ENCODE measurements at places on chromosomes 4 and X.

DNA sequence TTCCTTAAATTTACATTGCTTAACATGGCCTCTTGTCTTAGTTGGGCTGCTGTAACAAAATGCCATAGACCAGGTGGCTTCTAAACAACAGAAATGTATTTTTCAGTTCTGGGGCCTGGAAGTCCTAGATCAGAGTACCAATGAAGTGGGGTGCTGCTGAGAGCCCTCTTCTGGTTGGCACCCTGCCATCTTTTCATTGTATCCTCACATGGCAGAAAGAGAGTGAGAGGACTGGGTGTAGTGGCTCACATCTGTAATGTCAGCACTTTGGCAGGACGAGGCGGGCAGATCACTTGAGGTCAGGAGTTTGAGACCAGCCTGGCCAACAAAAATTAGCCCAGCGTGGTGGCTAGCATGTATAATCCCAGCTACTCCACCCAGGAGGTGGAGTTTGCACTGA is 12.0 kb upstream of the KLB start:
- no peak for DNase-seq

- DNase-seq = no peak
Observed at GRCh38 chr4:95515589-95515988, 33.2 kb downstream of the UNC5C start.

- DNase-seq = no peak
Observed at GRCh38 chr4:74368596-74368995, 3.7 kb downstream of the EREG start.

- DNase-seq = no peak
Observed at GRCh38 chr4:184163813-184164212, 53.9 kb downstream of the ENPP6 start.

GRCh38 chr4:136476753-136477152 is 1055.5 kb downstream of the PCDH18 start:
- DNase-seq = no peak

GRCh38 chrX:94831364-94831763 is 1157.4 kb downstream of the FAM133A start:
- DNase-seq = no peak

DNA sequence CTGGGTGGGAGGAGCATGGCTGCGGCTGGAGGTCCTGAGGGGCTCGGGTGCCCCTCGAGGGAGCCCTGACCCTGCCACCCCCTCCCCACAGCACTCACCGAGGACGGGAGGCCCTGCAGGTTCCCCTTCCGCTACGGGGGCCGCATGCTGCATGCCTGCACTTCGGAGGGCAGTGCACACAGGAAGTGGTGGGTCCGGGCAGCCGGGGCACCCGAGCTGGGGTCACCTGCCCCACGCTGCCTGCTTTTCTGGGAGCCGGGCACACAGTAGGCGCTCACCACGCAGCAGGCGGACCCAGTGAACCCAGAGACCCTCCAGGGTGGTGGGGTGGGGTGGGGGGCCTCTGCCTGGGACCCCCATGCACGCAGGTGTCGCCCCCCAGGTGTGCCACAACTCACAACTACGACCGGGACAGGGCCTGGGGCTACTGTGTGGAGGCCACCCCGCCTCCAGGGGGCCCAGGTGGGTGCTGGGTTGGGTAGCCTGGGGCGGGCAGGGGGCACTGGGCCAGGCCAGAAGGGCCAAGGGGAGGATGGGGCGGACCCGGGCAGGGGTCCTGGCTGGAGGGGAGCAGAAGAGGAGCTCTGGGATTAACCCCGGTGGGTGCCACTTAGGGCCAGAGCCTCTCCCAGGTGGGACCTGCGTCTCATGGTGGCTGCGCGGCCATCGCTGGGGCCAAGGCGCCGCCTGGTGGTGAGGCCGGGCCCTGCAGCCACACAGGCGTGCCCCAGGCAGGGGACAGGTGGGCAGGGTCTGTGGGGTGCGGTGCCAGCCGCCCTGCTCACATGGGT is 1.4 kb downstream of the HGFAC start:
- DNase-seq = peak; percentile 66

- no peak for DNase-seq
Observed at GRCh38 chr4:147788791-147789190, 56.9 kb downstream of the ARHGAP10 start.

- DNase-seq = no peak
Observed at GRCh38 chr4:133596459-133596858, 447.4 kb downstream of the PCDH10 start.

DNA sequence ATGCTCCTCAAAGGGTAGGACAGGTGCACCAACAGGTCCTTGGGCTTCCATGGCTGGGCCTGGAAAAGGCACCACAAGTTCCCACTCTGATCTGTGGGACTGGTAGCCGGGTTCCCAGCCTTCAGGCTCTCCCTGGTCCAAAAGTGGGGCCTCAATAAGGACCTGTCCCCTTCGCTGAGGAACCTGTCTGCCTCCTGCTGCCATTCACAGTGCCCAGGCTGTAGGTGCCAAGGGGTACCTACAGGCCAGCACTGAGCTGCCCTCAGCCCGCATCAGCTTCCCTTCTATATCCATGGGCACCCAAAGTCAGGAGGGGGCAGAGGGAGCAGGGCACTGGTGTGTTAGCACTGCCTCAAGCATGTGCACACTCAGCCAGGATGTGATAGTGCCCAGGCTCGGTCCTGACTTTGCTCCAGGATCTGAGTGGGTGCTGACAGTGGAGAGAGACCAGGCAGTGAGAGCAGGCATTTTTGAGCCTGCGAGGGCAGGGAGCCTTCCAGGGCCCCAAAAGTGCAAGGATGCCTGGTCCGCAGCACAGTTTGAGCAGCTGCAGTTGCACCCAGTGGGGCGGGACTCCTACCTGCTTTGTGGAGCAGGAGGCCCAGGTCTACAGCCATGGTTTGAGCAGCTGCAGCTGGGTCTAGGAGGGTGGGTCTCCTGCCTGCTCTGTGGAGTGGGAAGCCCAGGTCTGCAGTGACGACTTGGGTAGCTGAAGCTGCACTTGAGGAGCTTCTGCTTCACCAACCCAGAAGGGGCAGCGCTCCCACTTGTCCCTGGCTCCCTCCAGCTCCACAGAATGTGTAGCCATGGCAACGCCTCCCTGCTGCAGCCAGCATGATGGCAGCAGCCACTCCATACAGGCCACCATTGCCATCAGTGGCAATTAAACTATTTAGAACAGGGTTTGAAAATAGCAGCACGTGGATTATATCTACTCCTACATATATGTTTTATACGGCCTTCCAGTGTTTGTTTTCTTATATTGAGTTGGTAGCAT is 376.4 kb downstream of the KCTD8 start:
- no peak for DNase-seq

DNA sequence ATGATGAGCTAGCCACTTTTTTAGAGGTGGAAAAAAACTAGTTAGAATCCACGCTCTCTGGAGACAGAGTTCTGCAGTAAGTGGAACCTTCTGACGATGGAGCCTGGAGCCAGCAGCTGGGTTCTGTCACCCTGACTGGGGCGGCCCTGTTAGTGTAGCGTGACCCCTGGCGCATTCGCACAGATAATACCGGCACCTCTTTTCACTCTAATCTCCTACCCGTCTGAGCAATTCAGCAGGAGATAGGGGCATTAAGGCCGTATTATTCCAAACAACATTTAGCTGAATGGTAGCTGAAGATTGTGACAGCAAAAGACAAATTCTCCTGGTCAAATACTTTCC is 292.6 kb downstream of the FBXO8 start:
- no peak for DNase-seq

GRCh38 chr4:139817657-139818452 is 152.2 kb downstream of the MGST2 start:
- no peak for DNase-seq

- no peak for DNase-seq
Observed at GRCh38 chr4:74016068-74016467, 17.6 kb upstream of the CXCL5 start.

- DNase-seq = no peak
Observed at GRCh38 chr4:158314756-158315487, 104.6 kb downstream of the TMEM144 start.

DNA sequence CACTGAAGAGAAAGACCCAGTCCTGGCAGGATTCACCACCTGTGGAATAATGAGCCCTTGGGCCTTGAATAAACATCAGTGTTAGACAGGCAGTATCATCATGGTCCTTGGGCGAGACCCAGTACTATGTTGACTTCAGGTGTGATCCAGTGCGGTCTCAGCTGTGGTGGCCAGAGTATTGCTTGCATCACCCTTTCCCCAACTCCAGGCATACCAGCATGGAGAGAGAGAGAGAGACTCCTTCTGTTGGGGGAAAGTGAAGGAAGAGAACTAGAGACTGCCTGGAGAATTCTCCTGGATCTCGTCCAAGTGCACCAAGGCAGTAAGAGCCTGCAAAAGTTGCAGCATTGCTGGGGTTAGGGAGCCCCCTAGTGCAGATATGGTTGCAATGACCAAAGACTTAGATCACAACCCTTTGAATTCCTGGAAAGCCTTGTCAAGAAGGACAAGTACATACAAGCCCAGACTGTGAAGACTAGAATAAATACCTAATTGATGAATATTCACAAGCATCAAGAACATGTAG is 61.1 kb upstream of the VAMP7 start:
- DNase-seq = peak; percentile 38

- no peak for DNase-seq
Observed at GRCh38 chr4:95949808-95950207, 109.9 kb downstream of the PDHA2 start.

DNA sequence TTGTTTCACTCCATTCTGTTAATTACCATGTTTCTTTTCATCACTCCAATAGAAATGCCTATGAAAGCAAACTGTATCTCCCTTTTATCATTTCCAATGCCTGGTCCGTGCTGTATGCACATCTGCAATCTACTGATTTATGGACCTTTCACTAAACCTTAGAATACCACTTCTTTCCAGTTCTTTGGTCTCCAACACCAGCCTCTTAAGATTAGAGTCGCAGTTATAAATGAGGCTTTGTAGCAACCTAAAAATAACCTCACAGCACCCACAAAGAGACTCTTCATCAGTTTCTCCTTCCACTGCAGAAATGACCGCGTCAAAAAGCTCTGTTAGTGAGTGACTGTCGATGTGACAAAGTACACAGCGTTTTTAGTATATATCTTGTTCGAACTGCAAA is 282.6 kb downstream of the ADGRA3 start:
- no peak for DNase-seq

- no peak for DNase-seq
Observed at GRCh38 chr4:101289306-101289705, 58.0 kb downstream of the PPP3CA start.

DNA sequence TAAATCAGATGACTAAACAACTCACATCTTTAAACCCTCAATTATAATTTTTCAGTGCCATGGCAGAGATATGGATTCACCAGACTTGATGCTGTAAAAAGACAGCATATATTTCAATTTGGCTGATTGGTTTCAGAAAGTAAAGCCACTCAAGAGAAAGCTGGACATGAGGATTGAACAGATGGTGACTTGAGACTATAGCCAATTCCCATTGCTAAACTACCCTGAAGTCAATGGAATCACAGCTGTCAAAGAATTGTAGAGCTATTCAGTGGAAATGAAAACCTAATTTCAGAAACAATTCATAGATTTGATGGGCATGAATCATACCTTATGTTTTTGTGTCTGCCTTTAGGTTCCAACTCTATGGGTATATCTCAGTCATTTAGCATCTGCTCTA is 510.6 kb upstream of the BOD1L1 start:
- no peak for DNase-seq

- no peak for DNase-seq
Observed at GRCh38 chr4:137905930-137906329, 336.2 kb downstream of the SLC7A11 start.

GRCh38 chr4:184250795-184251669 is 33.4 kb upstream of the ENPP6 start:
- no peak for DNase-seq

DNA sequence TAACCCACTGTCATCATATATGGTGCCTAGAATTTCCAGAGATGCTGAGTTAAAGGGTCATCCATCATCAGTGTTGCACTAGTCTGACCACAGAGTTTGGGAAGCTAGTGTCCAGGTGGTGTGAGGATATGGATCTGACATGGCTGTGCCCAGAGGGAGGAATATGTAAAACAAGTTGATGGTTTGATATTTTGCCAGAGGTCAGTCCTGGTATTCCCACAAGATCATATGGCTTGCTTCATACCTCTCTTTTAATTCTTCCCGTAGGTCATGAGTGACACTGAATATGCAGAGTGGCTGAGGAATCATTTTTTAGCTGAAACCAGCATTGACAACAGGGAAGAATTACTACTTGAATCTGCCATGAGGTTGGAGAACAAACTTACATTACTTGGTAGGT is 75.6 kb downstream of the ATP10D start:
- DNase-seq = no peak

DNA sequence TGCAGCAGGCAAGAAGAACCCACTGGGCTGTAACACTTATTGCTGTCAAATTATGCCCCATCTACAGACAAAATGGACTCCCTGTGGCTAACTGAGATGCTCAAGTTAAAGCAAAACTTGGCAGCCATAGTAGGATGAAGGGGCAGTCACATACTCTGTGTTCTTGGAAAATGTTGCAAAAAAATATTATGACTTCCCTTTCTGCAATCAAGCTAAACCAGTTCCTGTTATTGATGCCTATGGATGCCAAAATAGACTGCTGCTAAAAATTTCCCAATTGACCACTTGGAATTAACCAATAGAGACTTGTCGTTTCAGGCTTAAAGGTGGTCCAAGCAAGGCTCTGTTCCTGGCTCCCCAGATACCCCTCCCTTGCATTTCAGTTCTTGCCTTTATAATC is 49.5 kb downstream of the IQCM start:
- no peak for DNase-seq

GRCh38 chr4:88939697-88940096 is 117.3 kb downstream of the FAM13A start:
- no peak for DNase-seq

- no peak for DNase-seq
Observed at GRCh38 chr4:144903953-144904711, 193.9 kb downstream of the ANAPC10 start.

GRCh38 chr4:176945334-176945733 is 152.6 kb upstream of the VEGFC start:
- no peak for DNase-seq

- DNase-seq = no peak
Observed at GRCh38 chr4:10622728-10623127, 61.8 kb downstream of the CLNK start.

DNA sequence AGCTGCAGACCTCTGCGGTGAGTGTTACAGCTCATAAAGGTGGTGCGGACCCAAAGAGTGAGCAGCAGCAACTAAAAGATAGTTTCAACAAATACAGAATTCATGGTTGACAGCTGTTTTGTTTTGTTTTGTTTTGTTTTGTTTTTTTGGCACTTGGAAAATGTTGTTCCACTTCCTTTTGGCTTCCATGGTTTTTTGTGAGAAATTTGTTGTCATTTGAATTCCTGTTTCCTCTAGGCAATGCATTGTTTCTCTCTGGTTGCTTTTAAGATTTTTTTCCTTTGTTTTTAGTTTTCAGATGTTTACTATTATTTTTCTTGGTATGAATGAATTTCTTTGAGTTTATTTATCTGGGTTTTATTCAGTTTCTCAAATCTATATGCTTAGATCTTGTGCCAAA is 229.4 kb downstream of the MID1IP1 start:
- no peak for DNase-seq

DNA sequence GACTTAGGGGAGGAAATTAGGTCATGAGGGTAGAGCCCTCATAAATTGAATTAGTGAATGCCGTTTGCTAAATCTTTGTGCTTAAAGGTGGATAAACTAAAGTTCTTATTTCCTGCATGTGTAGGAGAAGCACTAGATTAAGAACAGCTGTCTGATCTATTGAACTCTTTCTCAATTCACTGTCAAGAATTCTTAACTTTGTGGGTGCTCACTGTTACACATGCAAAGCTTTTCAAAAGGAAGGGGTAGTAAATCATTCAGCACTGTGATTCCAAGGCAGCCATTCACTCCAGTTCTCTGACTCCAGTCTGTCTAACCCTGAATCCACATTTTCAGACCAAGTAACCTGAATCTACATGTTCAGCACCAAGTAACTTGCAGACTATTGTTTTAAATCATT is 1520.1 kb downstream of the PCDH18 start:
- no peak for DNase-seq

GRCh38 chr4:151166636-151167035 is 67.2 kb downstream of the RPS3A start:
- DNase-seq = no peak
